Caco-2 (cell line): ENCODE measurements at places on chromosomes 1 and 21. TPM values are rescaled to one million over a fixed set of nuclear protein-coding genes. Genes with fewer than 3 reads are reported as not detected.

The OLFML2B gene
- total RNA-seq: 0.43 and 0.56 TPM in 2 replicates

The FALEC gene
- total RNA-seq: 0.59 and 0.63 TPM in 2 replicates

GRCh38 chr1:2381741-2382620 lies 9.4 kb downstream of the MORN1 start:
- H3K36me3 ChIP-seq: no peaks in the 10 kb centered on the region
- H3K27me3 ChIP-seq: no peaks in the 10 kb centered on the region
- no peak overlapping the region for H3K4me3 ChIP-seq
- no peak overlapping the region for H3K27ac ChIP-seq
- H3K4me1 ChIP-seq: no peaks in the 10 kb centered on the region

DNA sequence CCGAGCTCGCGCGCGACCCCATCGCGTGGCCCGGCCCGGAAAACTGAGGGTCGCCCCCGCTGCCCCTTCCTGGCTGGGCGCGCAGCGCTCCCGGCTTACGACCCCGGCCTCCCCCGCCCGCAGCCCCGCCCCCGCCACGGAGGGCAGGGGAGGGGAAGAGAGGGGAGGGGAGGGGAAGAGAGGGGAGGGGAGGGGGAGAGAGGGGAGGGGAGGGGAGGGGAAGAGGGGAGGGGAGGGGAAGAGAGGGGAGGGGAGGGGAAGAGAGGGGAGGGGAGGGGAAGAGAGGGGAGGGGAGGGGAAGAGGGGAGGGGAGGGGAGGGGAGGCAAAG lies 6.7 kb upstream of the ANKRD65 start:
- H3K27ac ChIP-seq: no peak overlapping the region
- no peak for DNase-seq
- H3K36me3 ChIP-seq: no peaks in the 10 kb centered on the region
- no peak overlapping the region for H3K4me3 ChIP-seq
- H3K27me3 ChIP-seq: no peaks in the 10 kb centered on the region

GRCh38 chr21:27734146-27734545 lies 767.3 kb upstream of the ADAMTS5 start:
- H3K27me3 ChIP-seq: no peaks in the 10 kb centered on the region
- no peak overlapping the region for H3K4me3 ChIP-seq
- no peaks in the 10 kb centered on the region for H3K4me1 ChIP-seq
- no peak overlapping the region for H3K27ac ChIP-seq

DNA sequence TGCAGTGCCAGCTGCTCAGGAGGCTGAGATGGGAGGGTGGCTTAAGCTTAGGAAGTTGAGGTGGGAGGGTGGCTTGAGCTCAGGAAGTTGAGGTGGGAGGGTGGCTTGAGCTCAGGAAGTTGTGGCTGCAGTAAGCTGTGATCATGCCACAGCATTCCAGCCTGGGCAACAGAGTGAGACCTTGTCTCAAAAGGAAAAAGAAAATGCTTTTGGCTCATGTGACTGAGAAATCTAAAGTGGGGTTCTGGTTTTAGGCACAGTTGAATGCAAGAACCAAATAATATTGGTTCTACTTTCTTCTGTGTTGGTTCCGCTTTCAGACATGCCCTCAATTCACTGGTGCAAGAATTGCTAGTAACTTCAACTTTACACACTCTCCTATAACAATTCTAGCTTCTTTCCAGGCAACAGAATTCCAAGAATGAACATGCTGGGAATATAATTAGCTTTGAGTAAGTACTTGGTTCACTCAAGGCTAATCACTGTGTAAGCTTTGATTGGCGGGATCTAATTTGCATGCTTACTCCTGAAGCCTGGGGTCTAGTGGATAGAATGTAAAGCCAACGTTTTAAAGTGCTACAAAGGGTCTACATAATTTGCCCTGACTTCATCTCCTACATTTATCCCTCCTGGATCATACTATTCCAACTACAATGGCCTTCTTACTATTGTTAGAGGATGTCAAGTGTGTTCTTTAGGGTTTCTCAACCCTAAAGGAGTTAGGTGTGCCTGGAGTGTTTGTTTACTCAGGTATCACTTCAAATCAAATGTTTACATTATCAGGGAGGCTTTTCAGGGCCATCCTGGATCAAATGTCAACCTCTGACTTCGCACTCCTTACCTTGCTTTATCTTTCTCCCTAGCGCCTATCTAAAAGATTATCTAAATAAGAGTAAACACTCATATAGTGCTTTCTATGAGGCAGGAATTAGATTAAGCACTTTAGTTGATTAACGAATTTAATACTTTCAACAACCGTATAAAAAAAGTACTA lies 115.1 kb downstream of the SLC16A1 start:
- H3K27ac ChIP-seq: no peak overlapping the region
- no peak overlapping the region for H3K4me3 ChIP-seq
- no peak for DNase-seq
- H3K27me3 ChIP-seq: no peaks in the 10 kb centered on the region
- peaks cover 16% of the 10 kb centered on the region for H3K4me1 ChIP-seq
- H3K36me3 ChIP-seq: no peaks in the 10 kb centered on the region
